ENCODE measurements at places on chromosomes 1 and 21.

DNA sequence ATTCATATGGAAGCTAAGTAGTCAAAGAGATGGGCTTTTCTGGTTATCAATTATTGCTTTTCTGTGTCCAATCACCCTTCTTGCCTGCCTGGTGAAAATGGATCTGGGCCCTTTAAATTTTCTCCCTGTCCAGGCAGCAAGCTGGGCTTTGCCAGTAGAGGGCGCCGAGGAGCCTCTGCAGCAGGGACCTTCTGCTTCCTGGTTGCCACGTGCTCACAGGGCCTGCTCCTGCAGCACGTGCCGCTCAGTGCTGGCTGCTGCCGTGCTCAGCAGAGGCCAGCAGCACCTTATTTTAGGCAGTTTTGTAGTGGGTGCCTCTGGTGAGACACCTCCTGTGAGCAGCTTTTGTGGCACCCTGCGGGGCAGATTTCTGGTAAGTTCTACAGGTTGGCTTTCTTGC is 4.0 kb downstream of the ACTL8 start:
- DNase-seq: no peak

- no peak for DNase-seq
Observed at GRCh38 chr1:67856921-67857320, 23.7 kb upstream of the GNG12 start.

DNA sequence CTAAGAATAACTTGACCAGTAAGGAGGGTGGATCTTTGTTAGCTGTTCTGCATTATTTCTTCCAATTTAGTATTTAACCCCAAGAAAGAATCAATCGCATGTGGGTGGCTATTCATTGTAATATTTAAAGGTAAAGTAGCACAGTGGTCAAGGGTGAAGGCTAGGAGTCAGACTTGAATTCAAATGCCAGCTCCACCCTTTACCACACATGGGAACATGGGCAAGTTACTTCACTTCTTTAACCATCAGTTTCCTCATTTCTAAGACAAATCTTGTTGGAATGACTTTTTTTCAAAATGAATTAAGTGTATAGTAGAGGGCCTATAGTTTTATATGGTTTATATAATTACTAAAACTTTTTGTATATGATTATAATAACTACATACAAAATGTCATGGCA is 71.3 kb upstream of the S1PR1 start:
- DNase-seq: no peak

DNA sequence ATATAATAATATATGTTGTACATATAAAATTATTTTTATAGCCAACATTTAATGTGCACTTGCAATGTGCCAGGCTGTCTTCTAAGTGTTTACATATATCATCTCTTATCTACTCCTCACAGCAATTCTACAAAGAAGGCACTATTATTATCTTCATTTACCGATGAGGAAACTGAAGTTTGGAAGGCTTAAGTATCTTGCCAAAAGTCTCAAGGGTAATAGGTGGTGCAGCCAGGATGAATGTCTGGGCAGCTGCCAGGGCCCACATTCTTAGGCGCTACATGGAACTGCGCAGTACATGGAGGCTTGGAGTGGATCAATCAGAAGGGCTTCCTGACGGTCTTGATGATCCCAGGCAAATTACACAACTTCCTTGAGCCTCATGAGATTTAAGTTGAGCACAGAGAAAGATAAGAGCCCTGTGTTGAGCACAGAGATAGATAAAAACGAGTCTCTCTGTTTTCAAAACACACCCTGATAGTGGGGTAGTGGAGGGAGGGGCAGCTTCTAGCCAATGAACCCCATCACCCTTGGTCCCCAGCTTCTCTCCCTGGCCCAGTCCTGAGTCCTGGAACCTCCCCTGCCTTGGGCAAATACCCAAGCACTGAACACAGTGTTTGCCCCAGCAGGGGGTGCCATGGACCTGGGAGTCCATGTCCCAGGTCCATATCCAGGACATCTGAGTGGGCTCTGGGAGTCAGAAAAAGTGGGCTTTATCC is 9.2 kb downstream of the POU3F1 start:
- DNase-seq: no peak

GRCh38 chr1:245871915-245872314 is 635.2 kb downstream of the SMYD3 start:
- peak; percentile 99 for DNase-seq

GRCh38 chr1:30700528-30701257 is 22.7 kb downstream of the MATN1 start:
- peak; percentile 85 for DNase-seq

GRCh38 chr1:3365523-3366125 is 88.8 kb upstream of the ARHGEF16 start:
- no peak for DNase-seq

DNA sequence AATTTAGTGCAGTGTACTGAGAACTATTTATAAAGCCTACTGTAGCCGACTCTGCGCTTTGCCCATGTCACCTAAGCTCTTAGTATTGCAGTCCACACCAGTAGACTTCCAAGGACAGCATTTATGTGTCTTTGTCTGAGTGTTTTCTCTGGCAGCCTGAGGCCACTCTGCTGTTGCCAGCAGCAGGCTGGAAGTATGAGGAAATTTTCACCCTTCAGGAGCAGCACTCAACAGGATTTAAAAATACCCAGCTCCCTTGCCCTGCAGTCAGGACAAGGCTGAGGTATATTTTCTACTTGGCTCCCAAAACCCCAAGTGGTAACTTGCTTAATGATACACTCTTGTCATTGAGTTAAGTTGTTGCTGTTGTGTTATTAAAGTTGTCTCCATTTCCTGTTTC is 230.1 kb downstream of the SRGAP2C start:
- no peak for DNase-seq

DNA sequence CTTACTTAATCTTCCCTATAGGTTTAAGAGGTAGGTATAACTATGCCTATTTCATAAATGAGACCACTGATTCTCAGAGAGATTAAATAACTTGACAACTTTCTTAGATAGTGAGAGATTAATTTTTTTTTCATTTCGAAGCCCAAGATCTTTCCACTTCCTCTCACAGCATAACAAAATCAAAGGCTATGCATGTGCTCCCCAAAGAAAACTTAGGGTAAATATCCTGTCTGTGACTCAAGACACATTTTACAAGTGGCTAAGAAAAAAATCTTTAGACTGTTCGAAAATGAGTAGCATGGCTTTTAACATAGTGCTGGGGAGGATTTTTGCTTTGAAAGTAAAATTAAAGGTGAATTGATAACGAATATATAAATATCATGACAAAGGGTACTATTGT is 8.2 kb upstream of the C1orf141 start:
- DNase-seq: no peak

DNA sequence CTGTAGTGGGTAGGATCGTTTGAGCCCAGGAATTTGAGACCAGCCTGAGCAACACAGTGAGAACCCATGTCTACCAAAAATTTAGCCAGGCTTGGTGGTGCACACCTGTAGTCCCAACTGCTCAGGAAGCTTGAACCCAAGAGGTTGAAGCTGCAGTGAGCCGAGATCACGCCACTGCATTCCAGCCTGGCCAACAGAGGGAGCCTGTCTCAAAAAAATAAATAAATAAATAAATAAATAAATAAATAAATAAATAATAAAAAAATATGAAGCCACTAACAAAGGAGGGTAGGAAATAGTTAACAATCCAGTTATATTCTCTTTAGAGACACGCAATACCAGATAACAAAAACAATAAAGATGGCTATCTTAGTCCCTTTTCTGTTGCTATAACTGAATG is 11.9 kb upstream of the CBR3 start:
- no peak for DNase-seq

- DNase-seq: peak; percentile 59
Observed at GRCh38 chr1:108200687-108201051, 526 bp upstream of the SLC25A24 start.

- DNase-seq: peak; percentile 88
Observed at GRCh38 chr1:89953131-89953626, 41.7 kb upstream of the ZNF326 start.

- DNase-seq: no peak
Observed at GRCh38 chr1:29827801-29828525, 591.6 kb downstream of the PTPRU start.

- no peak for DNase-seq
Observed at GRCh38 chr1:247212012-247212411, 40.2 kb upstream of the ZNF124 start.

- no peak for DNase-seq
Observed at GRCh38 chr21:37072274-37072987, 440 bp downstream of the PIGP start.

DNA sequence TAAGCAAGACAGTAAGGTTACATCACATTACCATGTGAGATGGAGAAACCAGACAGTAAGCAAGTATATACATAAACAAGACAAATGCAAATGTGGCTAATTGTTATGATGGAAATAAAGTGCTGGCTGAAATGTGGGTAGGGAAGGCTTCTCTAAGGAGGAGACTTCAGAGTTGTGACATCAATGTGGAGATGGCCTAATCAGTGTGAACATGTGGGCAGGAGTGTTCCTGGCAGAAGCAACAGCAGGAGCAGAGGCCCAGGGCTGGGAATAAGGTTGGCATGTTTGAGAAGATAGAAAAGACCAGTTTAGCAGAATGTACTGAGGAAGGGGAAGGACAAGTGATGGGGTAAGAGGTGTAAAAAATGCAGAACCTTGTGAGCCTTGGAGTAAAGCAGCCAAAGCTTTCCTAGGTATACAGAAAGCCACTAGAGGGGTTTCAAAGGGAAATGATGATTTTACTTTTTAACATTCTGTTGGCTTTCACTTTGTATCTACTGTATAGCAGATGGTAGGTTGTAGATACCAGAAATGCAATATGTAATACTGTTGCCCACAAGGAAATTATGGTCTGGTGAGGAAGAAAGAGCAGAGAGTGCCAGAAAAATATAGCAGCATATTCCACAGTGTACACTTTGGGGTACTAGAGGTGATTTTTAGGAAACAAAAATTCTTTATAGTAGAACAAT is 197.4 kb downstream of the FGGY start:
- no peak for DNase-seq

DNA sequence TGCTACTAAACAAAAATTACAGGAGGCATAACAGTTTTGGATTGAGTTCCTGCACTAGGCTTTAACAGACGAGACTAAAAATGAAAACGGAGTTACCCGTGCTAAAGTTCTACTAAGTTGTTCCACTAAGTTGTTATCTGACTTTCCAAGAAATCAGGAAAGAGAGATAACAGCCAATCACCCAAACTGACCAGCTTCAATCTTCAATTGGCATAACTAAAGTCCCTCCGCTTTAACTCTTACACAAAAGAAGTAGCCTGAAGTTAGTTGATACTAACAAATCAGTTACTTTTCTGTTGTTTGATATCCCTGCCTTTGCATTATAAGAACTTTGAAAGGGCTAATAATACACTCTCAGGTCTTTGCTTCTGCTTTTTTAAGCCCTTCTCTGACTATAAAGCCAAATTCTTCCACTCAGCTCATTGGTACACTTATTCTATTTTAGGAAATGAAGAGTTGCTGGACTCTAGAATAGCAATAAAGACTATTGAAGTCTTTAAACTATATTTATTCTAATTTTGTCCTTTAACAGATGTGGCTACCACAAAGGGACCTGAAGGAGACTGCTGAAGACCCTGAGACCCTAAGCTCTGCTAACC is 61.3 kb downstream of the TESK2 start:
- no peak for DNase-seq

GRCh38 chr21:36658926-36659325 is 40.0 kb upstream of the SIM2 start:
- DNase-seq: no peak
